ENCODE measurements at places on chromosomes 1 and 21.

- no peak for DNase-seq
Observed at GRCh38 chr1:64038965-64039364, 164.5 kb upstream of the UBE2U start.

DNA sequence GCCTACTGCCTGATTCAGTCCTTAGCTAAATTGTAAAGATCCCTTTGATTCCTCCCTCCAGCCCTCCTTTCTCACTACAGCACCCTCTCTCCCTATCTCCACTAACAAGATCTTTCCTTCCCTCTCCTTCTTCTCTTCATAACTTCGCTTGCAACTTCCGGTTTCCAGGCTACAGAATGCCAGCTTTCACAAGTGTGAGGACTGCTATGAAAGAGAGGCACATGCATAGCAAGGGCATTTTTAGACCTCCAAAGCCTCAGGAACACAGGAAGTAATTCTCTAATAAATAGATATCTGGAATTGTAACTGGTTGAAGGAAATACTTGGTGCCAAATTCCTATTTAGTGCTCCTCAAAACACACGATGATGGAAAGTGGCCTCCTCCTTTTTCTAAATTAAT, 196.7 kb downstream of the HLX start:
- no peak for DNase-seq

DNA sequence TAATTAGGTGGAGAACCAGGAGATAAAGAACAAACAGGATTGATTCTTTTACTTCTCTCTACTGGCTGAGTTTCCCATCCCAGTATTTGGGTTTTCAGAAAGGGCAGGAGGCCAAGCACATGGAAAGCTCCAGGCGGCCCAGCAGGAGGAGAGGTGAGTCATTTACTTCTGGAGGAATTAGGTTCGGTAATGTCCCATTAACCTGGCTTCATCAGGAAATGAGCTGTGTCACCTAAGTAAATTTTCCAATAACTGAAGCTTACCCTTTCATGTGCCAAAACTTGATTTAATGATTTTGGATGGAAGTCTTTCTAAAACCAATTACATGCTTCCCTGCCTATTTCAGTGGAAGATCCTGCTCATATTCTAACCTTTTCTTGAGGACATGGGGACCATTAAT, 257.6 kb upstream of the USP24 start:
- no peak for DNase-seq

- DNase-seq, result no peak
Observed at GRCh38 chr1:116481934-116482333, 88.9 kb downstream of the CD58 start.

DNA sequence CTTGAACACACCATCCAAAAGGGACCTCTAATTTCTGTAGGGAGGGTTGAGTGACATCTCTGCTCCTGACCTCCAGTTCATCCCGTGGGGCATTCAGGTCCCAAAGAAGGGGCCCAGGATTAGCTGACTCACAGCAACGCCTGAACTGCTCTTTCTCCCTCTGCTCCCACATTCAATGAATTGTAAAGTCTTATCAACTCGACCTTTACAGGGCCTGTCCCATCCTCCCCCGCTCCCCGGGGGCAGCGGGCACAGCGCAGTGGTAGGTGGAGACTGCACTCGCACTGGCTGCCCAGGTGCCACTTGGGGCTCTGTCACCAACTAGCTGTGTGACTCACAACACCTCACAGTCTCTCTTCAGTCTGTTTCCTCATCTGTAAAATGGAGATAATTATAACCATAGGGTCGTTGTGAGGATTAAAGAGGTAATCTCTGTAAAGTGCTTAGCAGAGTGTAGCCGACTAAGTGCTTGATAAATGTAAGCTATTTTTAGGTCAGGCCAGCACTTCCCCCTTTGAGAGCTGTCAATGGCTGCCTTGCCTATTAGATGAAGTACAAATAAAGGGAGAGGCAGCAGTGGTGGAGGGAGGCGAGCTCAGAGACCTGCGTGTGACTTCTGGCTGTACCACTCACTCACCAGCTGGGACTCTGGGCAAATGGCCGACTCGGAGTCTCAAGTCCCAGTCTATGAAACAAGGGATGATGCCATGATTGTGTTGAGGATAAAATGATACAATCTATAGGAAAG, 637 bp upstream of the MYBPHL start:
- no peak for DNase-seq
